ENCODE measurements at places on chromosomes 6 and 20.
A peak's percentile ranks its signal among the peaks of the same experiment; 100 is the strongest.

GRCh38 chr6:13011612-13012146, 295.1 kb downstream of the PHACTR1 start:
- DNase-seq = no peak

GRCh38 chr6:110063594-110064263, 85.6 kb downstream of the GPR6 start:
- DNase-seq = peak; percentile 47

GRCh38 chr20:33105316-33105924, 26.0 kb downstream of the BPIFB4 start:
- no peak for DNase-seq

DNA sequence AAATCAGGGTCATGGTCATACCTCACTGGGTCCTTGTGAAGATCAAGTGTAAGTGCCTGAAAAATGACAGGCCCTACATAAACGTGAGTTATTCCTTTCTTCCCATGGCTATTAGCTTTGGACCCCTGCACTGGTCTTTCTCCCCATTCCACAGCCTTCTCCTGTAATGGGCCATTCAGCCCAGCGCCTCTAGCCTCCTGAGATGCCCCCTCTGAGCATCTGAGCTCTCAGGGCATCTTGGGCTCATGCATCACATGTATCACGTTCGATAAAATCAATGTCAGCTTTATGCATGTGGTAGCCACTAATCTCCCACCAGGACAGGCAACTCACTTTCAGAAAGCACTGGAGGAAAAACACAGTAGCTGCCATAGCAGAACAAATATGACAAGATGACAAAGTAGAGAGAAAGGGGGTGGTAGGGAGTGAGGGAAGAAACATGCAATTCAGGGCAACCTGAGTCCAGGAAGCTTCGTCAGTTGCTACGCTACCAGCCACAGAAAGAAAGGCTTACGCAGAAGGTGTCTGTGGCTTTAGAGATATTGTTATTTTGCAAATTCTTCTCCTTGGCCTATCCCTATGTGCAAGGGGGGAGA, 498.8 kb downstream of the PTPRT start:
- DNase-seq = no peak

- peak; percentile 24 for DNase-seq
These were observed 45.6 kb upstream of the RAB23 start for GRCh38 chr6:57267586-57268293.

- no peak for DNase-seq
These were observed 685.9 kb downstream of the KIF16B start for GRCh38 chr20:15887387-15887786.

DNA sequence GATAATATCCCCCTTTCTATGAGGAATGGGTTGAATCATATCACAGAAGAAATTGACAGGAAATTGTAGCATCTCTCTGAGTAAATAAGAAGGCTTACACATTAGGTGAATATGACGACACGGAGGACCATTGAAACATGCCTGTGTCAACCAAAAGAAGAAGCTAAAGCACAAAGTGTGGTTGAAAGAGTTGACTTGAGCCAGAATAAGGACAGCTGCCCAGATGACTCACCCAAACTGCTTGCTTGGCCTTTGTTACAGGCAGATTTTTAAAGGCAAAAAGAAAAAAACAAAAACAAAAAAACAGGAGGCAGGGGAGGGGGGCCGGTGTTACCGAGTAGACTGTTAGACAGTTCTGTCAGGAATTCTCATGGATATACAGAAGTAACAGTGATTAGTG, 129.8 kb upstream of the EDN1 start:
- no peak for DNase-seq

GRCh38 chr6:148451690-148452089, 109.1 kb downstream of the SASH1 start:
- no peak for DNase-seq

GRCh38 chr6:106522562-106523250, 106.6 kb downstream of the RTN4IP1 start:
- no peak for DNase-seq

GRCh38 chr6:551405-551804, 105.5 kb downstream of the HUS1B start:
- no peak for DNase-seq

GRCh38 chr6:29968130-29968529, 25.8 kb downstream of the HLA-A start:
- DNase-seq = no peak

GRCh38 chr6:37806213-37806612, 13.3 kb upstream of the ZFAND3 start:
- DNase-seq = no peak

- peak; percentile 63 for DNase-seq
These were observed 2.6 kb upstream of the ZBP1 start for GRCh38 chr20:57622579-57623381.

DNA sequence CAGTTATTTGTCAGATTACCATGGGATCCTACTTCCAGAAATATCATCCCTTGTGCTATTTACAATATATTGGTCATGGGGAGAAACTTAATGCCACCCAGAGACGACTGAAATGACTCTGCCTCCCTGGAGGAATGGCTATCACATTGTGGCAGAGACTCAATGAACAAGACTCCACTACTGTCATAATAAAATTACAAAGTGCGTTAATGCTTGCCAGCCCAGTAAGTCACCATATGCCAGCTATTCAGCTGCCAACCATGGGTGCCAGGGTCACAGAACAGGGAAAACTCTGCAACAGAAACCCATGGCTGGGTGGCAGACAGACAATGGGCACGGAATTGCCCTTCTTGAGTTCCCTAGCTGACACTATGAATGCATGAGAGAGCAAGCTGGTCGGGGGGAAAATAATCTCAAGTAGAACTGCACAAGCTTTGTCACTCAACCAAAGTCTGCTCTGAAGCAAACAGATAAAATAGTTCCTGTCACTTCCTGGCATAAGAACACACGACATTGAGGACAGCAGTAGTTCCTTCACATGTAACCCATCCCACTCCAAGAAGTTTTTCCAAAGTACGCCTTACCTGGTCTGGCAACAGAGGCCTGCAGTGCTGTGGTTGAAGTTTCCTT, 32.1 kb downstream of the TP53INP2 start:
- no peak for DNase-seq

DNA sequence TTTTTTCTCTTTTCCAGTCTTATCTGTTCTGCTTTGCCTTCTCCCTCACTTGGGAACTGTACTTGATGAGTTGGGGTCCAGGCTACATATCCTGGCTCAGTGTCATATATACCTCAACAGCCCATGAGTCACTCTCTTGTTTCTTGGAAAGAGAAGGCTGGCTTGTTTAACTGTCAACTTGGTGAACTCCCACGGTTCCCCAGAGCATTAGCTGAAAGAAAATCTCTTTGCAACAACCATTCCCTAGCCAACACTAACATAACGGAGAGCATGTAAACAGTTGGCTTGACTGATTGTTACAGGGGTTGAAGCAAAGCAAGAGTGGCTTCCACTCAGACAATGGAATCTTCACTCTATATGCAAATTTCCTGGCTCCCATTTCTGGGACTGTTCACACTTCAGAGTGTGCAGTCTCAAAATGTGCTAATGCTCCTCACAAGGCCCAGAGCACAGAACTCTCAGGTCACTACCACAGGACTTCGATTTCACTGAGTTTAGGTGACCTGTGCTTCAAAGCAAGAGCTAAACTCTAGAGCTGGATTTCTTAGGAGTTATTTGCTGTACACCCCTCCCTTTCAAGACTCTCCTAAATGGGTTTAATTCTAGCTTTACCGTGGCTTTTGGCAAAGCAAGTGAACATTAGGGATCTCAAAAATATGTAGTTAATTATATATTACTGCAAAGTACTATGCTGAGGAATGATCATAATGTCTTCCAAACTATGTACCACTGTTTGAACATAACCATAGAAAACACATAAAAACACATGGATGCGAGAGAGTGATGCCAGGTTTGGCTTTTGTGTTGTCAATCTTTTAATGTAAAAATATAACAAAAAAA, 609.8 kb downstream of the RFPL4B start:
- no peak for DNase-seq

- peak; percentile 46 for DNase-seq
These were observed 22.8 kb downstream of the FYN start for GRCh38 chr6:111850295-111850937.

DNA sequence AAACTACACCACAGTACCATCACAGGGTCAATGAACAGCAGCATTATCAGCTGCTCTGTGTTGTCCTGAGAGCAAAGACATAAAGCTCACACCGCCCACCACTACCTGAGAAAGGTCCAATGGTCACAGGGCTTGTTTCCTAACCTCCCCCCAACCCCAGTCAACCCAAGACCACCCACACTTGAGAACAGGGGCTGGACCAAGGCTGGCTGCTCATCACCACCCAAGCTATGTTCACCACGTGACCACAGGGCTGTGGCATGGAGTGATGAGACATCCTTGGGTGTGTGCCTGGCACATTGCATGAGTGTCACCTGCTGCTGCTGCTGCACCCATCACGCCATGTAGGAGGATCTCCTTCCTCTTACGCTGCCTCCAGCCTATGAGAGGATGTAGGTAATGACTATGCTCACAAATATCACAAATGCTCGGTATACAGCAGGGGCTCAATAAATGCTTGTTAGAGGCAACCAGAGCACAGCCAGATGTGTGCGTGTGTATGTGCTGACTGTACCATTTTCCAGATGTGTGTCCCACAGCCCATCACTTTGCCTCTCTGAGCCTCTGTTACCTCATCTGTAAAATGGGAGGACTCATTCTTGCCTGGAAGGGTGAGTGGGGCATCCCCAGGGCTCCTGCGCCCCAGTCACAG, 23.3 kb upstream of the SIRPA start:
- no peak for DNase-seq

DNA sequence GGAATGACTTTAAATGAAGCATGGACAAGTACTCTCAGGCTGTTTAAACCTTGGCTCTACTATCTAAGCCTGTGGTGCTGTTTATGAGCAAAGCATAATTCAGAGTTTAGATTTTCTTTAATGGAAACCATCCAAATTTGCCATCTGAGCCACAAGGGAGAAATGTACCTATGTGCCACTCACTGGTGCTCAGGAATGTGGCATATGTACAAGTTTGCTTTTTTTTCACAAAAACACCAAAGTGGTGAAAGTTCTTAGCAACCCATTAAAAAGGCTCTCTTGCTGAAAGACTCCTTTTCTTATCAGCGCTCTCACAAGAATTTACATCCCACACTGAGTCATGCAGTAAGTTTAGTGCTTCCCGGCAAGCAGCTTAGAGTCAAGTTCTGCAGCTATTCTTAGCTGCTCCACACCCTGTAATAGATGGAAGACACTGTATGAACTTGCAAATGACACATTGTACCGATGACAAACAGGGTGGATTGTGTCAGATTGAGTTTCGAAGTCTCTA, 57.3 kb upstream of the MLIP start:
- DNase-seq = no peak

- no peak for DNase-seq
These were observed 89.5 kb upstream of the TBX18 start for GRCh38 chr6:84853901-84854300.

- DNase-seq = no peak
These were observed 95.2 kb downstream of the DOK5 start for GRCh38 chr20:54570561-54570960.

DNA sequence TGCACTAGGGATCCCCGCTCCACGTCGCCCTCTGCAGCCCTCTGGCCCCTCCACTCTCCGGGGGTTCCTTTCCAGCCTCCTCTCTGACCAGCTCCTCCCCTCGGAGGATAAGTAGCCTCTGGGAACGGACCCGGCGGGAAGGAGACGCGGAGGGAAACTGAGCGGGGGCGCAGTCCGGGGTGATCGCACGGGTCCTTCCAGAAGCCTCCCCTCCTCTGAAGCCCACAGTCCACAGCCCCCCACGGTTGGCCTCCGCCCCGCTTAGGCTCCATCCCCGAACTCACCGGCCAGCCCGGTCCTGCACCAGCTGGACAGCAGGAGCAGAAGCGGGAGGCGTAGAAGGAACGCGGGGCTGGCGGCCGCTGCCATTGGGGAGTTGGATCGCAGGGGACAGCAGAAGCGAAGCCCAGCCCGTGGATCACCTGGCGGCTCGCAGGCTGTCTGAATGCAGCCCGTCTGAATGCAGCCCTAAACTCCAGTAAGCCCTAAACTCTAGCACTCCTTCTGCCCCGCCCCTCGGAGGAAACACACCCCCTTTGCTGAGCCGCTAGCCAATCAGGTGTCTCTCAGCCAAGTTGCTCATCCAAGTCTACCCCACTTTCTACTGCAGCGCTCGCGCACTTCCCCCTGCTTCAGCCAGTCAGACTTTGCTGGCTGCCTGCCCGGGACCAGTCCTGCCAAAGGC, at the start of gene RAET1G:
Gene RAET1G, minus strand, starts transcription at position 480 of the 685 bp plus-strand sequence. Its CDS starts 111 bp downstream, at position 369.
- peak; percentile 75 for DNase-seq

- DNase-seq = no peak
These were observed 47.2 kb downstream of the GMPR start for GRCh38 chr6:16285467-16286150.

- peak; percentile 76 for DNase-seq
These were observed 412 bp downstream of the TRIB3 start for GRCh38 chr20:380763-381580.

DNA sequence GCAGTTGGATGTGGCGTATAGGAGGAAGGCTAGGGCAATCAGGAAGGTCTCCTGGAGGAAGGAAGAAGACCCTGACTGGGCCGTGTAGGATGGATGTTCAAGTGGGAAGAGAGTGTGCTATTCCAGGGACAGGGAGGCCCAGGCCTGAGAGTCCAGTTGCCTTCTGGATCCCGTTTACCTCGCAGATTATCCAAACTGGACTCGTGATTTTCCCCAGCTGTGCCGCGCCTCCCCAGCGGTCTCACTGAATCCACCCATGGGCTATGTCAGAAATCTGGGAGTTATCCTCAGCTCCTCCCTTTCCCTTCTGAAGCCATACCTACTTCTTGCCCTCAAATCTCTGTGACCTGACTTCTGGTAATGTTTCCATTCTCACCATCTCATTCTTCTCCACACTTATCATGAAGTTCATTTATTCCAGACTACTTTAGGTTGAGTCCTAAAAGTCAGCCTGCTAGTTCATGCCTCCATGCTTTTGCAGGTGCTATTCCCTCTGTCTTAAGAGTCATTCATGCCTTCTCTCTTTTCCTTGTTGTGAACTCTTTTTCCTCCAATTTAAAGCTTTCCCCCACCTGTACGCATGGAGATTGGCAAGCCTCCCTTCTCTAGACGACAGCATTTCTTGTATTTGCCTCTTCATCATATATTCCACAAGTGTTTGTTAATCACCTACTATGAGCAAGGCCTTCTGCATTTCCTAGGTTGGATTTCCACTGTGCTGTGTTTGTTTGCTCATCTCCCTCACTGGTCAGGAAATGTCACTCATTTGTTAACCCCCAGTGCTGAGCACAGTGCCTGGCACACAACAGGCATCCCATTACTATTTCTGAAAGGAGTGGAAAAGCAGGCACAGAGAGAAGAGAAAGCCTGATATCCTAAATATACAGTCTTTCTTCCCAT, 2.7 kb downstream of the SDCBP2 start:
- no peak for DNase-seq

GRCh38 chr6:12350644-12351170, 60.5 kb downstream of the EDN1 start:
- DNase-seq = no peak

DNA sequence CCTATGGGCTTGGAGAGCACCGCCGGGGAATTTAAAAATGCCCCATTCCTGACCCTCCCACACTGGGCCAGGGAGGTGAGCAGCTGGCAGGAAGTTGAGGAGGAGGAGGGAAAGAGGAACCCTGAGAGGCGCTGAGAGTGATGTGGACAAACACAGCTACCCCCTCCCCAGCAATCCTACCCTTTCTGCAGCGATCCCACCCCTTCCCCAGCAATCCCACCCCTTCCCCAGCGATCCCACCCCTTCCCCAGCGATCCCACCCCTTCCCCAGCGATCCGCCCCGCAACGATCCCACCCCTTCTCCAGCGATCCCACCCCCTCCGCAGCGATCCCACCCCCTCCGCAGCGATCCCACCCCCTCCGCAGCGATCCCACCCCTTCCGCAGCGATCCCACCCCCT, 111.6 kb downstream of the SYCP2 start:
- DNase-seq = no peak

- DNase-seq = no peak
These were observed 104.0 kb downstream of the PHACTR3 start for GRCh38 chr20:59708326-59708725.

GRCh38 chr20:43516251-43516824, 8.8 kb downstream of the L3MBTL1 start:
- no peak for DNase-seq

All from GM13977 (cell line).